ENCODE measurements at places on chromosomes 13 and 19.

DNA sequence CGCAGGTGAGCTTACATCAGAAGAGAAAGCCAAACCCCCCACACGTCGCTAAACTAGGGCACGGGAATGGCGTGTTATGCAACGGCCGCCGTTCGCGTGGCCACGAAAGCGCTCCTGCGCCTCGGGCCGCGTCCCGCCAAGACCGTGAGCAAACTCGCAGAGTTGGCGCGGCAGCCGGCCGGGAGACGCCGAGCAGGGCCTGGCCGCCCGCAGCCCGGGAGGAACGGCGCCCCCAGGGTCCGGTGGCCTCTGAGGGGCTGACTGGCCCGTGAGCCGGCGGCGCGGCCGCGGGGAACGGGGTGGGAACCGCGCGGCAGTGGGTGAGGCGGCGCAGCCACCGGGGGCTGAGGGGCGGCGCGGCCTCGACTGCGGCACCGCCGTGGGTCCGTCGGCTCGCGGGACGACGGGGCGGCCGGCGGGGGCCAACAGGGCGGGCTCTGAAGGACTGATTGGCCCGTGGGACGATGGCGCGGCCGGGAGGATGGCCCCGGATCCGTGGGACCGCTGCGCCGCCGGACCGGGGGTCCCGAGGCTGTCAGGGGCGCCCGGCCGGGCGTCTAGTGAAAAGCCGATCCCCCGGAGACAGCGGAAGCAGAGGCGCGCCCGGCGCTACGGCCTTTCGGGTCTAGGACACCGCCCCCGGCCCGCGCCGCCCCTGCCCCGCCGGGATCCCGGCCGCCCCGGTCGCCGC, 903 bp downstream of the LATS2 start:
- no peak for DNase-seq

- no peak for DNase-seq
Observed at GRCh38 chr13:60608954-60609353, 211.9 kb downstream of the TDRD3 start.

DNA sequence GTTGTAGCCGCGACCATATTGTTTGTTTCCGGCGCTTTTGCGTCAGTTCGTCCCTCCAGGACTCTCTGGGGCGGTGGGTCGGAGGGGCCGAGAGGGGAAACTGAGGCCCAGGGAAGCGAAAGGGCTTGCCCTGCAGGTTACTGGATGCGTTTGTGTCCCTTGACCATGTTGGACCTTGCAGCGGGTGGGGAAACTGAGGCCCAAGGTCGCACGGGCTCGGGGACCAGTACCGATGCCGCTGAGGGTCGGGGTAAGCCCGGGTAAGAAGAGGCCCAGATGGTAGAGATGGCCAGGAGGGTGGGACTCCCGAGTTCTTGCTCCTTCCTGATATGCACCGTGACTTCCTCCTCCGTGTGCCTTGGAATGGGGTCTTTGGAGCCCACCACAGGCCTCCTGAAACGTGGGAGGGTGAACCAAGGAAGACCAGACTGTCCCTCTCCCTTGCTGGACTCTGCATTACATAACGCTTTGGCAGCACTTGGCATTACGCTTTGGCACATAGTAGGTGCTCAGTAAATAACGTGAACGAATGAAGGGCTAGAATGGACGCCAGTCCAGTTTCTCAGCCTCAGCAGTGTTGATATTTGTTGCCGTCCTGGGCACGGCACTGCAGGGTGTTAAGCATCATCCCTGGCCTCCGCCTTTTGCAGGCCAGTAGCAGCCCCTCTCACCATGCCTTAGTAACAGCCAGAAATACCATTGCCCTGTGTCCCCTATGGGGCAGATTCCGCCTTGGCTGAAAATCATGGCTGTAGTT, 743 bp downstream of the CHAF1A start:
- DNase-seq, result no peak

GRCh38 chr13:100493418-100493817, 95.2 kb downstream of the GGACT start:
- DNase-seq, result no peak

GRCh38 chr19:18097217-18097992, at the start of gene MAST3:
MAST3 (plus strand) TSS chr19:18097778; CDS start chr19:18097793, 15 bp downstream.
- DNase-seq, result peak; percentile 93

GRCh38 chr19:45079911-45080370, 881 bp downstream of the GEMIN7 start:
- DNase-seq, result no peak

DNA sequence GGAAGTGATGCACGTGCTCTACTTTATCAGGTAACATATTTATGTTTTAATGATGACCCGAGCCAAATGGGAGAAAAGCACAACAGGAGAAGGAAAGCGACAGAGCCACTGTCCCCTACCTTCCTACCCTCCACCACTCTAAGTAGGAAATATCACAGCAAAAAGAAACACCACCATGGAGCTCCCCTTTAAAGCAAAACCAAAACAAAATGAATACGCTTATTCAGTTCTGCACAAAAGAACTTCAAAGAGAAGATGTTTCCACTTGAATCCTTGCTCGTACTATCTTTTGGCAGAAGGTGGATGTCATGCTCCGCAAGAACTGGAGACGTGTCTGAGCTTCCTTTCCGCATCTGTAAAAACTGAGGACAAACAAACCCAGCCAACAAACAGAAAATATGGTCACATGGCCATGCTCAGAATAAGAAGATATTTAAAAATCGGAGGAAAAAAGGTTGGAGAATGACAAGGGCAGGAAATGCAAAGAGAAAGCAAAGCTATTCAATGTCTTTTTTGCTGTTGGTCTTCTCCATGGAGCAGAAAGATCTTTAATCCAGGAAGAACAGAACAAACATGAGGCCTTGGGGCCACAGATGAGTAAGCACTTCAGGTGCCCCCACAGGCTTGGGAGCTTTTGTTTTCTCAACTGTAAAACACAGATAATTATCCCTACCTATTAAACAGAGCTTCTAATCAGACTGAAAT, 19.5 kb downstream of the N4BP2L1 start:
- DNase-seq, result no peak

- no peak for DNase-seq
Observed at GRCh38 chr19:18605546-18606280, 886 bp downstream of the CRLF1 start.

GRCh38 chr13:84845907-84846619, 953.2 kb downstream of the SLITRK6 start:
- no peak for DNase-seq

- DNase-seq, result no peak
Observed at GRCh38 chr19:39296055-39296645, at the start of gene IFNL1. IFNL1 (plus strand) TSS chr19:39296407; CDS start chr19:39296422, 15 bp downstream.

GRCh38 chr19:46016426-46017094, 6.3 kb downstream of the PGLYRP1 start:
- DNase-seq, result peak; percentile 63

- DNase-seq, result no peak
Observed at GRCh38 chr19:50272263-50272897, 56.8 kb downstream of the KCNC3 start.

DNA sequence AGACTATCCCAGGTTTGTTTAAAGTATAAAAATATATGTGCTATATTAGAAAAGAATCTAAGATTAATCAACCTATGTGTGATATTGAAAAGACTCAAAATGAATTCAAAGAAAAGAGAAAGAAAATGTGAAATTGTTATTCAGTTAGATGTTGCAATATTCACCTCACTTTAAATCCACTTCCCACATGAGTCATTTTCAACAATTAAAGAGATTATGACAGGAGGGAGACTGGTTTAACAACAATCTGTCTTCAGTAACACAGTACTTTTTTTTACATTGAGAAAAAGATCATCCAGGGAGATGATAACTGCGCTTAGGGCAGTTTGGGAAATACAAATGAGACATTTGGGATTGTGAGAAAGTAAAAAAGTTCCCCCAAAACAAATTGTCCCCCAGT, 1246.2 kb downstream of the SLITRK1 start:
- DNase-seq, result no peak

DNA sequence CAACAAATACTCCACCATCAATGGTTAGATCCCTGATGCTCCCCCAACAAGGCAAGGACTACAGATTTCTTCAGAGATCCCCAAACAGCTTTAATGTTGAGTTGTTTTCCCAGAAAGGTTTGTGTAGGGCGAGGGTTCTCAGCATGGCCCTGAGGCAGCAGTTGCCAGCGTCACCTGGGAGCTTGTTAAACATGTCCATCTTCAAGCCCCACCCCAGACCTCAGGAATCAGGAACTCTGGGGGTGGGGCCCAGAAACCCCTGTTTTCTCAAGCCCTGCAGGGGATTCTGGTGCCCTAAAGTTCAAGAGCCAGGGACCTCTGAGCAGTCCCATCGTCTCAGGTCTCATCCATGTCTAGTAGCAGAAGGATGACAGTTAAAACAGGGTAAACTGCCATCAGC, 9.6 kb downstream of the EFNB2 start:
- DNase-seq, result no peak

DNA sequence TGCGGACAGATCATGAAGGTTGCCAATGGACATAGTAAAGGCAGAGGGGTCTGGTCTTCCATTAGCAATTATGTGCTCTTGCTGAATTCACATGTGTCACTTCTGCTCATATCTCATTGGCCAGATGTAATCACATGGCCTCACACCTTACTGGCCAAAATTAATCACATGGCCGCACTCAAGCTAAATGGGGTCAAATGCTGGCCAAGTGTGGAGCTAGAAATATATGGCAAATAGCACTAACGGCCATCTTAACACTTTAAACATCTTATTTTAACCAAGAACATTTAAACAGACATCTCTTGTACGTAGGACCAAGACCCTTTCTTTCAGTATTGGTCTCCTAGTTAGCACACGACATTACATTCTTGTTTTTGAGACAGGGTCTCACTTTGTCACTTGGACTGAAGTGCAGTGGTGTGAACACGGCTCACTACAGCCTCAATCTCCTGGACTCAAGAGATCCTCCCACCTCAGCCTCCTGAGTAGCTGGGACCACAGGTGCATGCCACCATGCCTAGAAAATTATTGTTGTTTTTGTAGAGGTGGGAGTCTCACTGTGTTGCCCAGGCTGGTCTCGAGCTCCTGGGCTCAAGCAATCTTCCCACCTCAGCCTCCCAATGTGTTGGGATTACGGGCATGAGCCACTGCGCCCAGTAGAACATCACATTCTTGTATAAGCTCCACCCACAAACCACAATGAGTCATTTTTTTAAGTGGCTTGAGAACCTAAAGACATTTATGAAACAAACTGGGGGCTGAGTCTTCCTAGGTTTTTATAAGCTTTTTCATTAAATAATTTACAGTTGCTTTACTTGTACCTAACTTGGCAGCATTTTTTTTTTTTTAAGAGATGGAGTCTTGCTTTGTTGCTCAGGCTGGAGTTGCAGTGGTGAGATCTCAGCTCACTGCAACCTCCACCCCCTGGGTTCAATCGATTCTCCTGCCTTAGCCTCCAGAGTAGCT, 2.9 kb upstream of the PTOV1 start:
- no peak for DNase-seq

- DNase-seq, result no peak
Observed at GRCh38 chr19:45145270-45146189, 15.3 kb downstream of the NKPD1 start.

- no peak for DNase-seq
Observed at GRCh38 chr13:66835040-66835628, 395.0 kb downstream of the PCDH9 start.

DNA sequence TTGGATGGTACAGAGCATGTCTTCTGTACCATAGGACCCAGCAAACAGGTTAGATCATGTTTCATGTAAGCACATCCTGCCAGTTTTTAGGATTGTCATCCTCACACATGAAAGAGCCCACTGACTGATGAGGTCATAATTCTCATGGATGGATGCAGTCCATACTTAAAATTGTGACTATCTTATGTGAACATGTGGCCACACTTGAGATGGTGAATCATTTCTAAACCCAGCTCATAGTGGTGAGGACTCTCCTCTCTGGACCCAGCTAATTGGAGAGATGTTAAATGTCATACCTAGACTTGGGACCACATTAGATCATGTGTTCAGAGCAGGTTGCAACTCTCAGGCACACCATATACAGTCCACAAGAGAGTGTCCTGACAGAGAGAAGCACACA, 24.8 kb upstream of the ZNF254 start:
- no peak for DNase-seq
